ENCODE measurements at places on chromosomes 6 and 20. TPM values are rescaled to one million over a fixed set of nuclear protein-coding genes. Genes with fewer than 3 reads are reported as not detected.

DNA sequence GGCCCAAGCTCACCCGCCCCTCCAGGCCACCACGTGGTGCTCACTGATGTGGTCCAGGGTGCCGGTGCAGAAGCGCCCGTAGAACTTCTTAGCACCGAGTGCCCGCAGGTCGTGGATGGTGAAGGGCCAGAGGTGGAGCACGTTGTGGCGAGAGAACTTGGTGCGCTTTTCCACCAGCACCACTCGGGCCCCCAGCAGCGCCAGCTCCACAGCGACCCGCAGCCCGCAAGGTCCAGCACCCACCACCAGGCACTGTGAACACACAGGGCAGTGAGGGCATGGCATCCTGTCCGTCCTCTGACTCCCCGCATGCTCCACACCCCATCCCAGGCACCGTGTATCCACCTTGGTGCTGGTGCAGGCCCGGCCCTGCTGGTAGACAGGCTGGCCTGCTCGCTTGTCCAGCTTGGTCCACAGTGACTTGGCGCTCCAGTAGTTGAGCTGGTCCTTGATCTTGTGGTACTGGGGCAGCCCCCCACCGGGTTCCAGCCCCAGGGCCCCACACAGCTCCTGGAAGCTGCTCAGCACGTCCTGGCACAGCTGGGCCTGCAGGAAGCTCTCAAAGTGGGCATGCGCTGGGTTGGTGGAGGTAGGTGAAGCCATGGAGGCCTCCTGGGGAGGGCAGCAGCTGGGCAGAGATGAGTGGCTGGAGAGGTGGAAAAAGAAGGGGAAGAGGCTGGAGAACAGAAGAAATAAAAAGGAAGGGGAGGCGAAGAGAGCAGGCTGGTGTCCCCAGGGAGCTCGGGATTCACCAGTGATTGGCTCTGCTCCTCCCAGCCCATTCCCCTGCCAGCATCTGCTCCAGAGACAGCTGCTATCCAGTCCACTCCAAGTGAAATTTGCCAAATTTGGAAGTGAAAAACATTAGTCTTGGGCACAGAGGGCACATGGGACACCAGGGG is 1.7 kb downstream of the MICAL1 start:
- DNase-seq, result no peak

- DNase-seq, result no peak
These were observed 36.8 kb downstream of the MRPL14 start for GRCh38 chr6:44090465-44090864.

DNA sequence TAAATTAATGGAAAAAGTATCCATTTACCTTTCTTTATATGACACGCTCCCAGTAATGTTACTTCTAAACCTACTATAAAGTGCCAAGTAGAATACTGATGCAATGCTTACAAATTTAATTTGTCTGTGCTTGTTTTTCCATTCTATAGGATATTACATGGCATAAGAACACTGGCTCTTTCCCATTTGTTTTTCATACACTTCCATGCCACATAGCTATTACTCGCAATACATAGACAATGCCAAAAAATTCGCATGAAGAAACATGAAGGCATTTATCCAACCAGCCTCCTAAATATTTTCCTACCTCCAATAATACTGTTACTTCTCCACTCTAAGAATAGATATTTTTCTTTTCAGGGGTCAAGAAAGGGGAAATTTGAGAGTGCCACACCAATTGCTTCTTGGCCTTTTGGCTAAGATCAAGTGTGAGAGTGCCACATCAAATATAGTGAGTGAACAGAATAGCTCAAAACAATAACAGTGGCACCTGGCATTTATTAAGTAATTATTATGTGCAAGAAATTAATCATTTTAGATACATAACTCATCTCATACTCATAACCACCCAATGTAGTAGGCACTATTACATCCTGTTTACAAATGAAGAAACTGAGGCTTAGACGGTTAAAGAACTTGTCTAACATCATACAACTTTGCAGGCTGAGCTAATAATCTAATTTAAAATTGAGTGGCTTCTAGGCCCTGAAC is 845 bp upstream of the DST start:
- DNase-seq, result no peak

DNA sequence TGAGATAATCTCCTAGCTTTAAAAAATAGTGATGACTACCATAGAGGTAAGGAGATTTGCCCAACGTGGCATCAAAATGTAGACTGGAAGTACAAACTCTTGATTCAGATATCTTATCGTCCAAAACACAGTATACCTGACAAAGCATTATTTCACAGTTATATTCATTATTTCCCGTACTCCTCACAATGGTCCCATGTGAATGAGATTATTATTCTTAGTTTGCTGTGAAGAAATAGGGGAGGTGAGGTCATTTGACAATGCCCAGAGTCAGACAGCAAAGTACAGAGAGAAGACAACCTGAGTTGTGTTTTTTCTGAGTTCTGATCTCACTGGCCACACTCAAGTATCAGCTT is 1.2 kb upstream of the TFB1M start:
- DNase-seq, result no peak

GRCh38 chr20:58303547-58303946 is 6.0 kb upstream of the RAB22A start:
- DNase-seq, result no peak

GRCh38 chr6:70310063-70310694 is 7.3 kb upstream of the COL9A1 start:
- no peak for DNase-seq

GRCh38 chr6:147950623-147950987 is 392.0 kb upstream of the SASH1 start:
- DNase-seq, result no peak

- no peak for DNase-seq
These were observed 110.5 kb downstream of the SCML4 start for GRCh38 chr6:107713563-107713962.

- no peak for DNase-seq
These were observed 30.9 kb downstream of the KIAA1755 start for GRCh38 chr20:38229376-38230252.

- no peak for DNase-seq
These were observed 26.8 kb downstream of the ZNF831 start for GRCh38 chr20:59190466-59190865.

DNA sequence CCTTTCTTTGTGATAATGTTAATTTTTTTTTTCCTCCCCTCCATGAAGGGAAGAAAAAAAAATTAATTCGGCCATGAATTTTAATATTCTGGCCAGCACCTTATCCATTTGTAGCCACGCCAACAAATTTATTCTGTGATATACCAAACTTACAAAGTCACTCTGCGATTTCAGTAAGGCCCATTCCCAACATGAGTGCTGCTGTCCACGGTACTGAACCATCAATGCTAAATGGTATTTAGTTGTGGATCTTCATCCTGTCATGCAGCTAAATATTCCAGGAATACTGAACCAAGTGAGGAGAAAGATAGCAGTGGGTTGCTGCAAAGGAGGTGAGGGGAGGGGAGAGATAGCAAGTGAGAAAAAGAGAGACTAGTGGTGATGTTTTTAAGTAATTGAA is 19.5 kb upstream of the RSPH4A start:
- DNase-seq, result no peak

DNA sequence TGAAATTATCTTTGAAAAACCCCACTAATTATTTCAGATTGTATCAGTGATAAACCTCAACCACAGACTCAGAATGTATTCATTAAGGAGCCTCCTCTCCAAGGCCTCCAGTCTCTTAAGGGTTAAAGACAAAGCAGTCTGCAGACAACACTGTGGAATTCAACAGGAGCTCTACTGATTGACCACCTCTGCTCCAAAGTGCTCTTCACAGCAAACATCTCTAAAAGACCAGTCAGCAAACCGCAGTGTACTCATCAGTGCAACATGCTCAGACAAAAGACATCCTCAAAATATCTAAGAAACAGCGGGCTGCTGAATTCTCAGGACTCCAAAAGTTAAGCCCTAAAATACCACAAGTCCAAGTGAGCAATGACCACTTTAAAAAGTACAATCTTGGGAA is 42.0 kb downstream of the UQCC1 start:
- DNase-seq, result no peak

GRCh38 chr6:169800668-169801395 is 49.4 kb downstream of the ERMARD start:
- DNase-seq, result peak; percentile 76

- no peak for DNase-seq
These were observed 102.0 kb downstream of the HS3ST5 start for GRCh38 chr6:114240796-114241195.

GRCh38 chr20:12966468-12967085 is 42.2 kb upstream of the SPTLC3 start:
- no peak for DNase-seq

GRCh38 chr6:14265049-14266021 is 147.8 kb downstream of the CD83 start:
- DNase-seq, result no peak

- DNase-seq, result no peak
These were observed 112.0 kb downstream of the BACH2 start for GRCh38 chr6:90184334-90185298.

DNA sequence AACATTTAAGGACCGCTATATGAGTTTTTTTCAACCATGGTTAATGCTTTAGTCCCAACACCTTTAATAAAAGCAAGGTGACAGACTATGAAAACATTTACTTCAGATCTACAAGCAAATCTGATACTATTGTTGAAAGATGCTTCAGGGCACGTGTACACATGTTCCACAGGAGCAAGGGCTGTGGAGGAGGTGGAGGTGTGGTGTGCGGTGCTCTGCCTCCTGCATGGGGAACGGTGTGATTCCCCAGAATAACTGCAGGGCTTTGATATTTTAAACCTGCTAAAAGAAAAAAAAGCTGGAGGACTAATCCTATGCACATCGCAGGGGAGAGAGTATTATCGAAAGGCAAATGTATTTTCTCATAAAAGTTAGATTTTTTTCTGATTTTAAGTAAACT is 188.1 kb upstream of the CEP162 start:
- DNase-seq, result no peak

GRCh38 chr20:21147593-21147992 is 21.7 kb downstream of the KIZ start:
- DNase-seq, result no peak

GRCh38 chr6:5205877-5206850 is 54.6 kb downstream of the LYRM4 start:
- peak; percentile 75 for DNase-seq

- peak; percentile 74 for DNase-seq
These were observed 66.2 kb upstream of the SNX9 start for GRCh38 chr6:157756708-157757429.

GRCh38 chr6:143680141-143680540 is 2.4 kb downstream of the PHACTR2 start:
- no peak for DNase-seq

GRCh38 chr6:40369042-40369441 is 218.1 kb downstream of the LRFN2 start:
- DNase-seq, result no peak

GRCh38 chr20:45181639-45182038 is 6.9 kb downstream of the PI3 start:
- DNase-seq, result no peak

DNA sequence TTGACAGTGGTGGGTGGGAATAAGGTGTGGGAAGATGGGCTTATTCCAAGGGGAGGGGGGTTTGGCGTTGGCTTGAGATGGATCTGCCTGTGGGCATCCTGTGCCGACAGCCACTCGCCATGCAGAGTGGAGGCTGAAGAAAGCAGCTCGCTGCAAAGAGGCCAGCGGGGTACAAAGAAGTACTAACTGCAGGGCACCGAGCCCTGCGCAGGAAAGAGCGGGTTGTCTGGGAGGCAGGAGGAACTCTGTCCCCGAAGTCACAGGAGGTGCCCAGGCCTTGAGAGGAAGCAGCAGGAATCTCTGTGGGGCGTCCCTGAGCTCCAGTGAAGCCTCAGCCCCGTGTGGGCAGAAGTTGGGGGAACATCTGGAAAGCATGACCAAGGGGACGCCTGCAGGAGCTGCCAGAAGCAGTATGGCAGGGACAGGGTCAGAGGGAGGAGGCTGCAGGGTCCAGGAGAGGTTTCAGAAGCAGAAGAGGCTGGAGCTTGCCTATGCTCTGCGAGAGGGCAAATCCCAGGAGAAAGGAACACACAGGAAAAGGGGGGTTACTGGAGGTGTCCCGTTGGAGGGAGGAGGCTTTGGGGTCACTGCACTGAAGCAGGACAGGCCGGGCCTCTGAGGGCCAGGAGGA is 77.2 kb downstream of the THBS2 start:
- DNase-seq, result no peak

GRCh38 chr6:71043902-71044301 is 87.0 kb upstream of the B3GAT2 start:
- no peak for DNase-seq

Gene ELOVL2
- total RNA-seq, result 52.7 TPM

Gene PLN
- 0.47 TPM for total RNA-seq

Gene KIFC1
- 3.6 TPM for total RNA-seq

Gene IL20RA
- 0.16 TPM for total RNA-seq

Gene RFX6
- not detected for total RNA-seq

Gene NR2E1
- total RNA-seq, result 9.8 TPM

Gene COL21A1
- 1.9 TPM for total RNA-seq

Gene RIPPLY2
- 12.9 TPM for total RNA-seq

Gene CHRNA4
- total RNA-seq, result 7.8 TPM

Gene MYBL2
- 0.47 TPM for total RNA-seq

Gene GPR6
- total RNA-seq, result not detected

Measured in occipital lobe (tissue), 3 donors.